D341Med (cell line): ENCODE measurements at places on chromosomes 16 and 17.

GRCh38 chr16:774086-775001 is 13.8 kb downstream of the MSLN start:
- DNase-seq = no peak

- DNase-seq = peak; percentile 77
Measured at GRCh38 chr17:1108765-1109605, 70.8 kb downstream of the ABR start.

- DNase-seq = no peak
Measured at GRCh38 chr17:83204230-83204725, 124.9 kb downstream of the METRNL start.

DNA sequence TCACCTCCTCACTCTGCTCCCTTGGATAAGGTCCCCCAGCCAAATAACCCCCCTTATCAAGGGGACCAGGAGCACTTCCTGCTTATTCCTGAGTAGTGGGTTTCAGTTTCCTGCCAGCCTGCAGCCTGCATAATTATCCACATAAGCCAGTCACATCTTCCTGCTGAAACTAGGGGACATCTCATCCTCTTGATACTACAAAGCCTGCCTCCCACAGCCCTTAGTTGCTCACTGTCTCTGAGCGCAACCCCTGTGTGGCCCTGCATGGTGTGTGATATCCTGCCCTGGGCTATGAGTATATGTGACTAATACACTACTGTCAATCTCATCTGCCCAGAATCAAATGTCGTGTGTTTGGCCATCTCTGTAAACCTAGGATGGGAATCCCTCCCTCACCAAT is 8.0 kb upstream of the XYLT2 start:
- no peak for DNase-seq

DNA sequence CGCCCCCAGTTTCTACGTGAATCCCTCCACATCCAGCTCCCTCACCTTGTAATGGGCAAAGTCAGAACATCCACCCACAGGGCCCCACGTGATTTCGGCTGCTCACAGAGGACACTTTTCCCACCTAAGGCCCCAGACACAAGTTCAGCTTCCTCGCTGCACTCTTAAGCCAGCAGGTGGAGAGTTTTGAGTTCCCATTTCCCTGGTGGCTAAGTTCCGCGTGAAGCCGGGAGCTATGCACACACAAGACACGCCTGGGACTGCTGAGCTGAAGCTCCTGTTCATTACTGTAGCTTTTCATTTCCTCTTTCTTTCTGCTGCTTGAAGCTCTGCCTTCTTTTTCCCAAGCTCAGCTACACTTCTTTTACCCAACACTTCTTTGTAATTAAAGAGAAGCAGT is 273.8 kb downstream of the NPIPA8 start:
- DNase-seq = no peak

DNA sequence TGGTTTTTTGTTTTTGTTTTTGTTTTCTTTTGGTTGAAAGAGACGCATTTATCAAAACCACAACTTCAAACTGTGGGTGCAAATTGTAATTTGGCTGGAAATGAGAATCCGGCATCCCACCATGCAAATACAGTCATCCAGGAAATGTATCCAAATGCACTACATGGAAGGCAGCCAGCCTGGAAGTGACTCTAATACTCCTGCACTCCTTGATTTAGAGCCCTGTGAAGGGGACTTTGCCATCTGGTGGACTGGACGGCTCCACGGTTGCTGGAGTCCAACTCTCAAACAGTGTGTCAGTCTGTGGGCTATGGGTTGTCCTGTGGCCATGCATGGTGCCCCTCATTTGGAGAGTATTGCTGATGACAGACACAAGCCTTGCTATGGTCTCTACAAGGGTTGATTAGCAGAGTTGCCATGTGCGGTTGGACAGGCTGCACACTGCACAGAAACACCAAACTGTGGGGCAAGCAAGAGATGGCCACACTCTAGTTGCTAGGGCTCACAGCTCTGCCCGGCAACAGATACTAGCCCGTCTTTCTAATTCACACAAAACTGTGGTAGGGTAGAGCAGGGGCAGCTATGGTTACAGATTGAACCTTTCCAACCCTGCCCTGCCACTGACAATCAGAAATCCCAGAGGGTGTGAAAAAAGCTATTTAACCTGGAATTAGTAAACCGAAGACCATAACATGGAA is 62.4 kb downstream of the VAT1L start:
- DNase-seq = no peak

- DNase-seq = no peak
Measured at GRCh38 chr16:77285676-77286075, 86.5 kb downstream of the SYCE1L start.

DNA sequence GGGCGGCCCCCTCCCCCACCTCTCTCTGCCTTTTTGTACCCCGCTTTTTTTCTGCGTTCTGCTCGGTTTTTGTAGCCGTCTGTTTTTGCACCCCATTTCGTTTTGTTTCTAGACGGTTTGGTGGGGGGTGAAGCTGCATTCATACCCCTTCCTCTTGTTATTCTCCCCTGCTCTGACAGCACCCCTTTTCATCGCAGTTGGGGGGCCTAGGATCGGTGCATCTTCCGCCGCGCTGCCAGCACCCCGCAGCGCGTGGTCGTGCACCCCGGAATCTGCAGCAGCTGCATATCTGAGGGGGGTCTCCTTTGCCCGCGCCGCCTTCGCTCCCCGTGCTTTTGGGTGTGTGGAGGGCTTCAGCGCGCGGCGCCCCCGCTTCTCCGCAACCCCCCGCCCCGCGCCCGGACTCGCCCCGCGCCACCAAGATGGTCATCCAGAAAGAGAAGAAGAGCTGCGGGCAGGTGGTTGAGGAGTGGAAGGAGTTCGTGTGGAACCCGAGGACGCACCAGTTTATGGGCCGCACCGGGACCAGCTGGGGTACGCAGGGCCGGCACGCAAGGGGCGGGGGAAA is 455 bp downstream of the ATP1B2 start:
- DNase-seq = no peak

DNA sequence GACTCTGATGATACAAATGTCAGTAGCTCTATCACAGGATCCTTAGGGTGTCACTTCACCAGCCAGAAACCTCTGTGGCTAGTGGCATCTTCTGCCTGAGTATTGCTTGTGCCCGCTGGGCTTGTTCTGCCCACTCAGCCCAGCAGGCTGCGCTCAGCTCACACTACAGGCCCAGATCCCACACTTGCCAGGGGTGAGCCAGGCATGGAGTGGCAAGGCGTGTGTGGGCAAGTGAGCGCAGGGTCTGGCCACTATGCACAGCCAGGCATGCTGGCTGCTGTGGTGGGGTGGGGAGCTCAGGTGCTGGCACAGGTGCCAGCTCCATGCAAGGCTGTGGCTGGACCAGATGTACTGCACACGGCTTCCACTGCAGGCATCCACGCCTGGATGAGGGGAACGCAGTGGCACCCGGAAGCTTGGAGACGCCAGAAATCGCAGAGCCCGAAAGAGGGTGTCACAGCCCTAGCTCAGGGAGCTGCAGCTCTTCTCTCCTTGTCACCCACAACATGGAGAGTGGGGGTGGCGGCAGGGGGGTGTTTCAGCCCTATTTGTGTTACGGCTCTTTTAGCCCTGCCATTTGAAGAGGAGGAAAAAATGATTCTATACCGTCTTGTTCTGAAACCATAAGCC is 10.2 kb downstream of the CFAP97D1 start:
- no peak for DNase-seq

GRCh38 chr16:66924527-66925321 is 611 bp downstream of the RRAD start:
- DNase-seq = no peak

DNA sequence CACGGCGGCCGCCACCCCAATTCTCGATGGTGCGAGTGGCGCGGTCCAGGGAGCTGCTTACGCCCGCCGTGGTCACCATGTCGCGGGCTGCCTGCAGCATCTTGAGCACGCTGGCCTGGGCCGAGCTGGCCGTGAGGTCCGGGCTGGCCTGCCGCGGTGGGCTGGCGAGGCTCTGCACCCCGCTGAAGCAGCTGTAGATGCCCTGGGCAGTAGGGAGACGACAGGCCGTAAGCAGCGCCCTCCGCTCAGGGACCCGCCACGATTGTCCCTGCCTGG is 16.4 kb downstream of the GRIN2C start:
- DNase-seq = no peak

DNA sequence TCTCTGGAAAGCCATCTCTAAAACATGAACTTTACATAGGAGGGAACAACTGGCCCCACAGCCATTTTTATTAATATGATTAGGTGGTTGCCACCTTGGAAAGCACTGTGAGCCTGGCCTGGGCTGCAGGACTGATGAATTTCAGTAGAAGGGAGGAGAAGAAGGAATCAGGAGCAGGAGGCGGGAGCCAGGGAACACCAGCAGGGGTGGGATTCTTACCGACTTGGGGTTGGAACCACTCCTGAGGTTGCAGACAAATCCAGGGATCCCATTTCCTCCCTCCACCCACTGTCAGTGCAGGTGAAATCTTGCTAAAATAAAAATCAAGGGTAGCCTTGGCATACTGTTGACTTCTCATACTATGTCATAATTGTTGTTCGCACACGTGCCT is 16.9 kb upstream of the MAP3K14 start:
- DNase-seq = no peak

- DNase-seq = peak; percentile 99
Measured at GRCh38 chr17:42276359-42276608, at the start of gene STAT5B. TSS of gene STAT5B (minus strand) at chr17:42276391. CDS start at chr17:42232127, 44,264 bp downstream.

GRCh38 chr17:76414334-76415295 is 30.2 kb downstream of the SPHK1 start:
- DNase-seq = peak; percentile 88

DNA sequence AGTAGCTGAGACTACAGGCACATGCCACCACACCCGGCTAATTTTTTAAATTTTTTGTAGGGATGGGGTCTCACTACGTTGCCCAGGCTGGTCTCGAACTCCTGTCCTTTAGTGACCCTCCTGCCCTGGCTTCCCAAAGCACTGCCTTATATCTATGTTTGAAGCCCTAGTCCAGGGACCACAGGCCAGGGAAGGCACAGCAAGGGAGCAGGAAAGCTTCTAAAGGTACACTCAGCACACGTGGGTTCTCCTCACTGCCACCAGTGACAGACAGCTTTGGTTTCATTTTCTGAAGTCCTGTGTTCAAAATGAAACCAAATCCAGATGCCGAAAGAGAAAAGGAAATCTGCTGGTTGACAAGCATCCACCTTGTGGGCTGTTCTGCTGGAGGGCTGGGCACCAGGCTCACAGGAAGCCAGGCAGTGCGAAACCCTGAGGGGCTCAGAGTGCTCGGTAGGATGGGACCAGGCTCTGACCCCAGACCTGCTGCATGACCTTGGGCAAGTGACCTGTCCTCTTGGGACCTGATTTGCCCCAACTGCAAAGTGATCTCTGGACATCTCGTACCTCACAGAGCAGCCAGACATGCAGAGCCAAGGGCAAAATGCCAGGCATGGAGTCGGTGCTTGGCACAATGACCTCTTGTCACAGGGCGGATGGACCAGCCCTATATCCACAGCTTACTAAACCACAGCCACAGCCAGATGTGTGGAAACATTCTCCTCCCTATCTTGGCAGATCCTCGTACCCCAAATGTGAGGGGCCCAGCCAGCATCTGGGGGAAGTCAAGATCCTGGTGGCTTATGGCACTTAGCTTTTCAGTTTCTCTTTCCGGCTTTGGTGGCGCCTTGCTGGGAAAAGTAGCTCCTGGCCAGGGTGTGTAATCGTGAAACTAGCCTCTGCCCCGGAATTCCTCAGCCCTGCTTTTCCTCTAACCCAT is 2.8 kb upstream of the SOCS1 start:
- DNase-seq = no peak

DNA sequence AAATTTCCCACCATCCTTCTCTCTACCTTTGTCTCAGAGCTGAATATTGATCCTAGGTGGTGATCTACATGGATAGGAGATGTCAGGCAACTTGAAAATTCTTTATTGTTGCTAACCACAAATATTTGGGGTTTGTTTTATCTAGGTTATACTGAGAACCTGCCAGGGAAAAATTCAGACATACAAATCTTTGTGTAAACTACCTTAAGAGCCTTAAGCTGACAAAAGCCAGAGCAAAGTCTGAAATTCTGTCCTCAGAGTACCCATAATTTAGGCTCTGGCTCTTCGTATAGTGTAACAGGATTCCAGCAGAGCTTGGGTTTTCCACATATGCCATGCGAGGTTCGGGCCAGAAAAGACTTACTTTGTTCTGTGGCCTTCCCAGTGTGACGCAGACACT is 406.7 kb upstream of the MAF start:
- DNase-seq = no peak

GRCh38 chr17:27239046-27239445 is 54.9 kb upstream of the WSB1 start:
- DNase-seq = no peak

GRCh38 chr17:67570797-67571196 is 146.9 kb upstream of the NOL11 start:
- no peak for DNase-seq

GRCh38 chr17:79892457-79893241 is 53.4 kb upstream of the CBX4 start:
- DNase-seq = peak; percentile 37

DNA sequence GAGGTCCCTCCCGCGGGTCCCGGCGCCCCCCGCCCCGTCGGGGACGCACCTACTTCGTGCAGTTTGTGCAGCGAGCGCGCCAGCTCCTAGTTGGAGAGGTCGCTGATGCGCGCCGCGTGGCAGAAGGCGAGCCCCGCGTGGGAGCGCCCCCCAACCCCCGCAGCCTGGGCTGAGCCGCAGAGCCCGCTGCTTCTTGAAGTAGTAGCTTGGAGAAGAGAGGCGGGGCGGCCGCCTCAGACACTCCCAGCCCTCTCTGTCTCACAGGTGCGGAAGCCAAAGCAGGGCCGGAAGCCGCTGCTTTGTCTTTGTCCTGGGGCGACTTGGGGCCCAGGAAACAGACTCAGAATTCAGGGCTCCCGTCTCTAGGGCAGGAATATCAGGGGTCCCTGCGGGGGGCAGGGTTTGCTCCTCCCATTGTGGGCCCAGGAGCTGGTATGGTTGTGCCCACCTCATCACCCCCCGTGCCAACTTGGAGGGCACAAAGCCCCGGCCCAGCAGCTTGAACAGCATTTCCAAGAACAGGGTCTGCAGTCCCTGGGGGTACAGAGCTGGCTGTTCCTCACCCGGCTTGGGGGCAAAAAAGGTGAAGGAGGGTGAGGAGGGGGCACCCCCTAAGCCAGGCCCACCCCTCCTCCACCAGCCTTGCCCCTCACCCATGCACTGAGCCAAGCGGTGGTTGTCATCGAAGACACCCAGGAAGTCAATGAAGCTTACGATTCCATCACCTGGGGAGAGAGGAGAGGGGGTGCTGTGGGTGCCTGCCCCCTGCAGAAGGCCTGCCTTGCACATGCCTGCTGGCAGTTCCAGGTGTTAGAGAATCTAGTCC is 13.5 kb downstream of the SPATA32 start:
- peak; percentile 87 for DNase-seq

- DNase-seq = no peak
Measured at GRCh38 chr16:83958137-83958845, 5.3 kb downstream of the OSGIN1 start.
